Myocyte (in vitro differentiated cells): ENCODE measurements at places on chromosomes 3 and 15.

DNA sequence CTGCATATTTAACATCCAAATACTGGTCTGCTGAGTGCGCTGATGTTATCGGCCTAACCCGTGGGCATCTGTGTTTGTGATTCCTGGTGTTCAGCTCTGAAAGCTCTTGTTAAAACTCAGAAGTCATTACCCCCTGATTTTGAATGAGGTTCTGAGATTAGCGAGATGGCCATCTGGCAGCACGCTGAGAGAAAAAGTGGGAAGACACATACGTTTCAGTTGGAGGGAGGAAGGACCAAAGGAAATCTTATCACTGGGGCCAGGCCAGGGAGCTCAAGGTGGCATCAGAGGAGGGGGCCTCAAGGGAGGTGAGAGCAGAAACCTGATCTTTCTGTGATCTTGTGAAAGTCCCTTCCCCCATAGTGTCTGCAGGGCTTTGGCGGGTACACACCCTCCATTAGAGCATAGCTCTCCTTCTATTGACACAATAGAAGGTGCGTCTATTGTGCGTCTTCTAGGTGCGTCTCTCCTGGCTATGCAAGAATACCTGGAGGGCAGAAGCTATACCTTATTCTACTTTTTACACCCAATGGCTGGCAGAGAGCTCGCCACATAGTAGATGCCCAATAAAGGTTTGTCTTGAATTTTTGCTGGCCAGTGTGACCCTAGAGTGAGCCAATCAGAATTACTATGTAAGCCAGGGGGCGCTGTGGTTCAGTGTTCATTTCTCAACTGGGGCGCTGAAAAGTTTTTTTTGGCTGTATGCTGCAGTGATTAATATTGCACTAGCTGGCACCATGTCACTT is 182.4 kb downstream of the SHQ1 start:
- DNase-seq: peak; percentile 47

DNA sequence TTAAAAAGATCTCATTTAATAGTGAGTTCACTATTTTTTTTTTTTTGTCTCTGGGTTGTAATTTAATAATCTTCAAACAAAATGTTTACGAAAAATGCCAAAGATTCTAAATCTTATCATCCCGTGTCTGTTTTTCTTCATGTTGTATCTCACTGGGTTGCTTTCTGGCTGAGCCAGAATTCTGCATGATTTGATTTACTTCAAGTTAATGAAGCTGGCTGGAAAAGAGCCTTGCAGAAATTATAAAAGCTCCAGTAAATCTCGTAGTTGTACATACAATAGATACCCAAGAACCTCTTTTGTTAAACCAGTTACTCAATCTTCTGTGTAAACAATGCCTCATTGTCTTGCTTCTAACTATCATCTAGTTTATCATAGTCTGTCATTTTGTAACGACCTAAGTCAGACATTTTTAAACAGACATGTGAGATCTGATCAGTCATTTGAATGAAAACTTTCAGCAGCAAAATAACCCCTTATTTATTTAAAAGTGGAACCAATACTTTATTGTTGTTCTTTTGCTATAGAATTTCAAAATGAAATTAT is 249.0 kb downstream of the MCTP2 start:
- DNase-seq: no peak

DNA sequence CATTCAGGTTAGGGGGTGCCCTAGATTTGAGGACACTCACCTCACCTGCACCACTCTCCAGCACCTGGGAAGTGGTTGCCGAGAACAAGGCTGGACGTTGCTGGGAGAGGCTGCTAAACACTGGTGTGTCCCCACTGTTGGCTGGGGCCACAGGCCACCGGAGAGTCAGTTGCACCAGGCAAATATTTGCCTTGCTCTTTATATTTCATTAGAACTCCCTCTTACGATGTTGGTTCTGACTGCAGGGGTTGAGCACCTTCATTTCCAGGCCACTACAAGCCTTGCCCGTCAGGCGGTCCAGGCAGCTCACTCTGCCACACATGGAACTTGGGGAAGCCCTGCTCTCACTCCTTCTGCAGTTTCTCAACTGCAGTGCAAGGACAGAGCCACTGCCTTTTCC is 30.7 kb downstream of the HCN4 start:
- no peak for DNase-seq

GRCh38 chr3:27570421-27571106 is 86.4 kb upstream of the SLC4A7 start:
- no peak for DNase-seq

DNA sequence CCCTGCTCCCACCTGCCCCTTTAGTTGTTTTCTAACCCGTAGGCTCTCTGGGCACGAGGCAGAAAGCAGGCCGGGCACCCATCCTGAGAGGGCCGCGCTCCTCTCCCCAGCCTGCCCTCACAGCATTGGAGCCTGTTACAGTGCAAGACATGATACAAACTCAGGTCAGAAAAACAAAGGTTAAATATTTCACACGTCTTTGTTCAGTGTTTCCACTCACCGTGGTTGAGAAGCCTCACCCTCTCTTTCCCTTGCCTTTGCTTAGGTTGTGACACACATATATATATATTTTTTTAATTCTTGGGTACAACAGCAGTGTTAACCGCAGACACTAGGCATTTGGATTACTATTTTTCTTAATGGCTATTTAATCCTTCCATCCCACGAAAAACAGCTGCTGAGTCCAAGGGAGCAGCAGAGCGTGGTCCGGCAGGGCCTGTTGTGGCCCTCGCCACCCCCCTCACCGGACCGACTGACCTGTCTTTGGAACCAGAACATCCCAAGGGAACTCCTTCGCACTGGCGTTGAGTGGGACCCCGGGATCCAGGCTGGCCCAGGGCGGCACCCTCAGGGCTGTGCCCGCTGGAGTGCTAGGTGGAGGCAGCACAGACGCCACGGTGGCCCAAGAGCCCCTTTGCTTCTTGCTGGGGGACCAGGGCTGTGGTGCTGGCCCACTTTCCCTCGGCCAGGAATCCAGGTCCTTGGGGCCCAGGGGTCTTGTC is 48.5 kb downstream of the PGPEP1L start:
- peak; percentile 67 for DNase-seq

GRCh38 chr3:9067352-9067975 is 104.2 kb upstream of the RAD18 start:
- DNase-seq: peak; percentile 75

DNA sequence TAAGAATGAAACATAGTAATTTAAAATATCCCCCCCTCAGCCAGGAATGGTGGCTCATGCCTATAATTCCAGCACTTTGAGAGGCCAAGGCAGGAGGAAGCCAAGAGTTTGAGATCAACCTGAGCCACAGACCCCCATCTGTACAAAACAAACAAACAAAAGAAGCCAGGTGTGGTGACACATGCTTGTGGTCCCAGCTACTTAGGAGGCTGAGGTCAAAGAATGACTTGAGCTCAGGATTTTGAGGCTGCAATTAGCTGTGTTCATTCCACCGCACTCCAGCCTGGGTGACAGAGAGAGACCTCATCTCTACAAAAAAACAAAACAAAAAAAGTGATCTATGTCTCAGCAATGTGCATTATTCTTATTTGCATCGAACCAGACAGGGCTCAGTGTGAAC is 800.8 kb downstream of the MCTP2 start:
- DNase-seq: peak; percentile 79

DNA sequence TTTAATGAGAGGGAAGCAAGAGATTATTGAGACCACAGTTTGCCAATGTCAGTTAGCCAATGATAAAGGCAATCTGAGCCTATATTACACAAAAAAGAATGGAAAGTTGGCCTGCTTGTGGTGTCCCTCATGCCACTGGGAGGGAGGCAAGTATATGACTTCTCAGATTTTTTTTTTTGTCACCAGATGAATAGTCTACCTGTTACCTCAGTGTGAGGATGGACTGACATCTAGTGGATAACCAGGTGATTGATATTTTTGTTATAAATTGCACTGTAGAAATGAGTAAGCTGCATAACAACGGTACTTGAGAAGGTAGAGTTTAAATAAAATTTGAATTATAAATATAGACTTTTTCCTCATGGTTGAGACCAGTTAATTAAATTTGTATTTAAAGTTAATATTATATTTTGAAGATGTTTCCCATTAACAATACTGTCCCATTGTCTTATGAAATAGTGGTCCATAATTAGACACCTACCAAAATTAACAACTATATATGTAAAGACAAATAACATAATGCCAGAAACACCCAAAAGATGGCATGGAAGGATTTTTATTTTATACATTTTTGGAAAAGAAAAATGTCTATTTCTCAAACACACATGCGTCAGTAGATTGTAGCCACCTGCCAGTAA is 237.8 kb upstream of the GADL1 start:
- peak; percentile 52 for DNase-seq

DNA sequence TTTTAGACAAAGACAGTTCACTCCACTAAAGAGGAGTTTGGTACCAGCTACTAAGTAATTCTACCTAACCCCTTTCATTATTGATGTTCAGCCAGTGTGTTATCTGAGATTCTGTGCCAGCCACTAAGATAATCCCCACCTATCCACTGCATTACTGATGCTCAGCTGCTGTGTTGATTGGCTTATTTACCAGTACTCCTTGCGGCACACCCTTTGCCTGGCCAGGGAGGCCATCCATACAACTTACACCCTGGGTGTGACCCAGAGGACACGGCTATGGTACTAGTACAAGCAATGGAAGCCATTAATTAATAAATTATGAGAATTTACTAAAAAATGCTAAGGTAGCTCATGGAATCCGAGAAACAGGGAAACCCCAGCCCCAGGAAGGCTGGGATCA is 290.7 kb upstream of the CTNNB1 start:
- DNase-seq: no peak

GRCh38 chr15:85781099-85781498 is 13.6 kb downstream of the KLHL25 start:
- DNase-seq: no peak

DNA sequence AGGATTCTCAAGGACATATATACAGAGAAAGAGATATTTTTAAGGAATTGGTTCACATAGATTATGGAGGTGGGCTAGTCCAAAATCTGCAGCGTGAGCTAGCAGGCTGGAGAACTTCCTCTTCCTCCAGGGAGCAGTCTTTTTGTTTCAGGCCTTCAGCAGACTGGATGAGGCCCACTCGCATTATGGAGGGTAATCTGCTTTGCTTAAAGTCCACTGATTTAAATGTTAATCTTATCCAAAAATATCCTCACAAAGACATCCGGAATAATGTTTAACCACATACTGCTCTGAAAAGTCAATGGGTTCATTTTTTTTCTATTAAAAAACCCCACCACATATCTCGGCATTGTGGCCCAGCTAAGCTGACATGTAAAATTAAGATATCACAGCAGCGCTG is 22.2 kb upstream of the NRROS start:
- no peak for DNase-seq

DNA sequence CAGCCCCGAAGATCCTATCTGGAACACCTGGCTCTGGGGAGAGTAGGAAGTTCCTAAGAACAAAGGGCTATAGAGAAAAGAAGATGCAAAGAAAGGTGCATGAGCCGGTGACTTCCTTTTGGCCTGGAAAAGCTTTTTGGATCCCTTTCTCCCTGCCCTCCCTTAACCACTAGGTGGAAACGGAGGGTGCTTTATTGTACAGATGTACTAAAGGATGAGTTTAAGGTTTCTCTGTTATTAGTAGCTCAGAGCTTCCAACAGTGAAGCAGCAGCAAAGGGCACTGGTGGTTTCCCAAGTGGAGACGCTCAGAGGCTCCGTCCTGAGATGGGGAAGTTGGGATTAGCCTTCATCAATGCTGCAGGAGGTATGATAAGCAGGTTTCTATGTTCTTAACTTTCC is 5.9 kb upstream of the ADGRG7 start:
- DNase-seq: peak; percentile 42

DNA sequence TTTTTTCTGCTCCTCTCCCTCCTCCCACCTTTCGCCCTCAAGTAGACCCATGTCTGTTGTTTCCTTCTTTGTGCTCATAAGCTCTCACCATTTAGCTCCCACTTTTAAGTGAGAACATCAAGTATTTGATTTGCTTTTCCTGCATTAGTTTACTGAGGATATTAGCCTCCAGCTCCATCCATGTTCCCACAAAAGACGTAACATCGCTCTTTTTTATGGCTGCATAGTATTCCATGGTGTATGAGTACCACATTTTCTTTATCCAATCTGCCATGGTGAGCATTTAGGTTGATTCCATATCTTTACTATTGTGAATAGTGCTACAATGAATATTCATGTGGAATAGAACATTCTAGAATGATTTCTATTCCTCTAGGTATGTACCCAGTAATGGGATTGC is 178.6 kb downstream of the RYR3 start:
- DNase-seq: no peak

DNA sequence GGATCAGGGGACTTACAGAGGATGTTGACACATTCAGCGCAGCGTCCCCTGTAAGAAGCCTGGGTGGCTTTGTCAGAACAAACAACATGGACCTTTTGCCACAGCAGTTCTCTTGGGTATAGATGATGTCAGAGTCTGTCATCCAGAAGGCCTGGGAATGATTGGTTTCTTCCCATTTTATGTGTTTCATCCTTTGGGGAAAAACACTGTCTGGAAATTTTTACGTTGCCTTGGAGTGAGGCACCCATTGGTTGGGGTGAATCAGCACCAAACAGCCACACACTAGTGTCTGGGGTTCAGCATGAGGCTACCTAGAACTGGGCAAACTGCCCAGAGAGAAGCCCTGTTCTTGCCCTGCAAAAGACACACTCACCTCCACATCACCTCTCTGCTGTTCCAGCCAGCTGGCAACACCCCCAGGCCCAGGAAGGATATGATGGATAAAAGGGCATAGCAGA is 123.0 kb downstream of the FAM43A start:
- DNase-seq: no peak

DNA sequence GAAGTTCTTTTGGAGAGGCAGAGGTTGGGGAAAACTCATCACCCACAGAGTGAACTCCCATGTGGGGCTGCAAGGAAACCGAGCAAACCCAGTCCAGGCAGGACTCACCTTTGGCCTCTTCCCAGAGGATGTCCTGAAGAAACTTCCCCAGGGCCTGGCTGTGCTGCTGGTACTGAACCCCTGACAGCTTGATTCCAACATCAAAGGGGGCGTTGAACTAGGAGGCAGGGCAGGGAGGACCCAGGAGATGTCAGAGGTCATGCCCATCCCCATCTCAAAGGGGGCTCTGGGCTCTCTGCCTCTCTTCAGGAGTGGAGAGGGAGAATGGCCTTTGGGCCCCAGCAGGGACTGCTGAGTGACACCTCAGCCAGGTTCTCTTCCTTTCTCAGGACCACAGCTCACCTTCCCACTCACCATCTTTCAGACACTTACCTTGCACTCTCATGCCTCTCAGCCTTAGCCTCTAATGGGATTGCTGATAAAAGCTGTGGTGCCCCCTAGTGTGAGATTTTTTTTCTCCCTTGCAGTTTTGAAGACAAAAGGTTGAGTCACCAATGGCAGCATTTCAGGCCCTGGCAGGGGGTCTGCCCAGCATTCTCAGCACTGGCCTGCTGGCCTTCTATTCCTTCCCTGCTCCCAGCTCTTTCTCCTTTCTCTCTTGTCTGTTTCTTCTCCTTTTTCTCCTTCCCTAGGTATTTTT is 6.0 kb downstream of the GHRL start:
- DNase-seq: peak; percentile 84
